Frontal cortex (tissue), 4 donors: ENCODE measurements at places on chromosomes 16 and 17. TPM values are rescaled to one million over a fixed set of nuclear protein-coding genes. Genes with fewer than 3 reads are reported as not detected.

DNA sequence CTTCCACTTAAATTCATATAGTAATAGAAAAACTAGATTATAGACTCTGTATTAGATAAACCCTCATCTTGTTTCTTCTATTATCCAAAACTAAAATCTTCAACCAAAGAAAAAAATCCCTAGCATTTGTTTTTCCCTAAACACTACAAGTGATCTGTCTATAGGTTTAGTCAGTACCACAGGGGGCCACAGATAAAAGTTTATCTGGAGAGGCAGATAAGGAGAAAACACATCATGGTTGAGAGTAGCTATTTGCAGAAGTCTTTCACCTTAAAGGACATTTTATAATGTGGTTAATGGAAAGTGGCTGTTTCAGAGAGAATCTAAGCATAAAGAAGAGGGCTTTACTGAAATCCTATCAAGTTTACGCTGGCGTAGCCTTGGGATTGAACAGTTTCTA, 160.1 kb downstream of the CDK5R1 start:
- DNase-seq = no peak

- peak; percentile 6 for DNase-seq
Observed at GRCh38 chr16:54932021-54932660, 1.5 kb downstream of the IRX5 start.

GRCh38 chr17:40070709-40071312, 8.0 kb downstream of the THRA start:
- no peak for DNase-seq

NLRC3 gene
- 0.41 TPM for total RNA-seq

CSH1 gene
- total RNA-seq = not detected

- no peak for DNase-seq
Observed at GRCh38 chr16:28082624-28083023, 19.1 kb upstream of the GSG1L start.

EPN2 gene
- total RNA-seq = 53.0 TPM

- DNase-seq = no peak
Observed at GRCh38 chr17:47266782-47267181, 13.2 kb downstream of the ITGB3 start.

CCDC144A gene
- total RNA-seq = 48.5 TPM

GRCh38 chr16:49575346-49576172, 202.0 kb downstream of the C16orf78 start:
- peak; percentile 25 for DNase-seq

GRCh38 chr17:4590981-4591453, 6.7 kb downstream of the SMTNL2 start:
- no peak for DNase-seq

- no peak for DNase-seq
Observed at GRCh38 chr16:54488729-54489128, 202.1 kb upstream of the IRX3 start.

DNA sequence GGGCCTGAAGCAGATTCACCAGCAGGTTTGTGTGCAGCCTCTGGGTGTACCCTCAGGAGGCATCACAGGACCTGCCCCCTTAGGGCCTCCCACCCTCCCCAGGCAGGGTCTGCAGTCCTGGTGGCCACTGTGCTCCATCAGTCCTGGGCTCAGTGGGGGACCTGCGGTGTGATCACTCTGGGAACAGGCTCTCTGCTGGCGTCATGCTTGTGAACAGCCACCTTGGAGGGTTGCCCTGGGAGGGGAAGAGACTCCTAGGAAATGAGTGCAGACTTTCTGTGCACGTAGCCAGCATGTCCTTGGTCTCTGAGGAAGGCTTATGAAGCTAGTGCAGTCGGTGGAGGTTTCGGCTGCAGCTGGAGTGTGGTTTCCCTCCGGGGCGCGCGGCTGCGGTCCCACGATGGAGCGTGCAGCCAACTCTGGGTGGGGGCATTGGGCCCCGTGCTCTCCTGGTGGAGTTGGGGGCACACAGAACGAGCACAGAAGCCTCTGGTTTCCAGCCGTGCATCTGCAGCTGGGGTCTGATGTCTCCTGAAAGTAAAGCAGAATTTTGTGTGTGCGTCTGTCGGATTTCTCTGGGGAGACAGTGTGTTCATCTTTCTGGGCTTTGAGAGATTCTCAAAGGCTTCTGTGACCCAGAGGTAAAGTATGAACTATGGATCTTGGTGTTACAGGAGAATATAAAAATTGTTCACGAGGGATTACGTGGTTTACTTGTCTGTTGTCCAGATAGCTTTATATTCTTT, 68.1 kb upstream of the ZNF750 start:
- DNase-seq = no peak

- DNase-seq = no peak
Observed at GRCh38 chr17:27559506-27560481, 71.2 kb upstream of the LGALS9 start.

- DNase-seq = peak; percentile 16
Observed at GRCh38 chr16:74868501-74868900, 93.9 kb upstream of the FA2H start.

CSNK1D gene
- total RNA-seq = 22.8 TPM

GRCh38 chr17:61704935-61705449, 114.0 kb upstream of the NACA2 start:
- DNase-seq = no peak

GRCh38 chr16:75385507-75386152, 47.7 kb downstream of the CFDP1 start:
- DNase-seq = no peak

DNA sequence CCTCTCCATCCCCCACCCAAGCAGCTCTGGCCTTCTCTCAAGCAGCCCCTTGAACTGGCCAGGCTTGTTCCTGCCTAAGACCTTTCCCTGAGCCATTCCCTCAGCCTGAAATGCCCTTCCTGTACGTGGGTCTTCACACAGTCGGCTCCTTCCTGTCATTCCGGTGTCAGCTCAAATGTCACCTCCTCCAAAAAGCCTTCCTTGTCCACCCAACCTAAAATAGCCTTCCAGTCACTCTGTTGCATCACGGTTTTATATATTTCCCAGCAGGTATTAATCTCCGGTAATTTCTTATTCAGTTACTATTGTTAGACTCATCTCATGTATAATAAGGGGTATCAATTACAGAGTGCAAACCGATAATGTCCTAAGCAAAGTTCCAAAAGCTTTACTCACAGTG, 51.8 kb downstream of the C17orf67 start:
- no peak for DNase-seq

TNFSF13 gene
- 1.2 TPM for total RNA-seq

CA5A gene
- total RNA-seq = not detected

CES4A gene
- 9.0 TPM for total RNA-seq

DNA sequence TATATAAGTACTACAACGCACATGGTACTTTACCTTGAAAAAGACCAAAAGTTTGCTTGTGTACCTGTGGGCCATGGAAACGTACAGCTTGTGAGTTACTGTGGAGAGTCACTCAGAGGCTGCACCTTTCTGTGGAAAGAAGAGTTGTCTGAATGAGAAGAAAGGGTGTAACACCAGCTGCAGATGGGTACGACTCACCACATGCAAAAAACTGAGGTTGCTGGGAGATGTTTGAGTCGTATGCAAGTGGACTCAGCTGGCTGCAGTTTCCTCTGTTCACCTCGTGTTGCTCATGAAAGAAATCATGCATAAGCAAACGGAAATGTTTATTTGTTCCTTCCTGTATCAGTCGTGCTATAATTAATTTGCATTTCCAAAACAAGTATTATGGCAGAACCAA, 22.4 kb upstream of the DYNLRB2 start:
- no peak for DNase-seq

GRCh38 chr17:47295037-47295873, 28.5 kb upstream of the EFCAB13 start:
- DNase-seq = peak; percentile 34

ASPHD1 gene
- total RNA-seq = 9.4 TPM

- DNase-seq = no peak
Observed at GRCh38 chr16:66958857-66959703, 2.0 kb upstream of the CES3 start.

- no peak for DNase-seq
Observed at GRCh38 chr16:12628536-12628935, 175.2 kb downstream of the CPPED1 start.

- DNase-seq = no peak
Observed at GRCh38 chr17:45311760-45312476, 4.9 kb downstream of the MAP3K14 start.

DNA sequence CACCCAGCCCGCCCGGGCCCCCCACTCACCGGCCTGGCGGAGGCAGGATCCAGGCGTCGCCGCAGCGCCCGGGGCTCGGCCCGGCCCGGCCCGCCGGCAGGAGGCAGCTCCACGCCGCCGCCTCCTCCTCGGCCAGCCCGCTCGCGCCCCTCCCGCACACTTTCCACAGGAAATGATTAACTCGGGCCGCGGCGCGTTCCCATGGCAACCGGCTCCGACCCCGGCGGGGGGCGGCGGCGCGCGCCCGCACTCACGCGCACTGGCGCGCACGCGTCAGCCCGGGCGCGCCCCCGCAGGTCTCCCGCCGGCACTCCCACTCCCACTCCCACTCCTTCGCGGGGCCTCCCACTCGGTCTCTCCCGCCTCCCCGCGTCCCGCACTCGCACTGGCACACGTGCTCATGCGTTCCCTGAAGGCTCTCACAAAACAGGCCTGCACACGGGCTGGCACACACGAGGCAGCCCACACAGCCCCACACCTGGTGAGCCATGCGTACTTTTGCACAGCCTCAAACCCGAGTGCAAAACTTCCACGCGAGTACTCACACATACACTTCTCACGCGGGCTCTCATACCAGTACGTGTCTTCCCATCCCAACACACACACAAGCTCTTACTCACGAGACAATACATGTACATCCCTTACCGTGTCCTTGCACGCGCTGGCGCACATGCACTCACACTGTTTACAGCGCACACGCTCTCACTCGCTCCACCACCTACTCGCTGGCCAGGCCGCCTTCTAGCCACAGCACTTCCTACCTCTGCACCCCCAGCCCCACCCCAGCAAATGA, at the start of gene KIFC3:
TSS of gene KIFC3 (minus strand) at position 151 of the 793 bp plus-strand sequence. CDS start 4,248 bp downstream, outside the sequence.
- DNase-seq = peak; percentile 90

DNA sequence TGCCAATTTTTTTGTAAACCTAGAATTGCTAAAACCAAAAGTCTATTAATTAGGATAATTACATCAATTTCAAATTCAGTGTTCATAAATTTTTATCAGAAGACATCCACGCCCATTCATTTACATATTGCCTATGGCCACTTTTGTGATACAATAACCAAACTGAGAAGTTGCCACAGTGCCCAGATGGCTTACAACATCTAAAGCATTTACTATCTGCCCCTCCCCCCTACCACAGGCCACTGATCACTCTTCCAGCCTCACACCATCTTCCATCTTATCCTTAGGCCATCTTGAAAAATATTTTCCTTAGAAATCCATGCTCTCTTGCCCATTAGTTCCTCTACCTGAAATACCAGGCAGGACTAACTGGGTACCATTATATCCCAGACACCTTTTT, 6.3 kb upstream of the PRKAR1A start:
- DNase-seq = no peak
